ENCODE measurements at places on chromosomes 3 and 15. TPM values are rescaled to one million over a fixed set of nuclear protein-coding genes. Genes with fewer than 3 reads are reported as not detected.

DNA sequence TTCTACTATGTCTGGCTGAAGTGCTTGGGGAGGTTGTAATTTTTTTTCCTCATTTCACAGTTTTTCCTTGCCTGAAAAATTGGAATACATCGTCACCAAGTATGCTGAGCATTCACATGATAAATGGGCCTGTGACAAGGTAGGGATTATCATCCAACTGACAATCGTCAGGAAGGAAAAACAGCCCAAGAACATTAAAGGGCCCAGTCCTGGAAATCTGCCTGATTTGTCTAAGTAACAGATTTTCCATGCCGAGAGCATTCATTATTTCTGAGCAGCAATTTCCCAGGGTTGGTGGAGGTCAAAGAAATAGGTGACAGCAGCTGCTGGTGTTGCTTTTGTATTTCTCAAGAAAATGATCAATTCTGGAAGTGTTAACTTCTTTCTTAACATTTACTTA is 226.0 kb upstream of the CHRM5 start:
- no peak for DNase-seq

Gene TGM5
- not detected for total RNA-seq

Gene GCHFR
- total RNA-seq = 4.6 TPM

- no peak for DNase-seq
Observed at GRCh38 chr3:65572175-65572777, 466.4 kb downstream of the MAGI1 start.

- DNase-seq = no peak
Observed at GRCh38 chr3:128605091-128606046, 45.2 kb downstream of the RPN1 start.

- no peak for DNase-seq
Observed at GRCh38 chr3:65720989-65721737, 317.6 kb downstream of the MAGI1 start.

DNA sequence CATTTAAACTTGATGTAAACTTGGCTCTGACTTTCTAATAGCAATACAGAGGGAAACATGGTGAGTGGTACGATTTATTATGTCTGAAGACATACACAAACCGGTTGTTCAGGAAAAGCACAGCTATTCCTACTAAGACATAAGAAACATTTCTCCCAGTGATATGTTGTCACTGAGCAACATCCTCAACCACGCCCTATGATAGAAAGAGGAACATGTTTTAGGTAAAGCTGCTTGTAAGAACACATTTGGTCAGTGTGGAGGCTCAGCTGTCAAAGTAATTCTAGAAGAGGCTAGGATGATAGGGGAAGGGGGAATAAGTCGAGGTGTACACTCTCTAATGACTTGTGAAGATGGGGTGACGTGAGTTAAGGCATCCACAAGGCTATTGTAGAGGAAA is 42.7 kb upstream of the B3GNT5 start:
- DNase-seq = no peak

Gene FAM43A
- total RNA-seq = 33.5 TPM

DNA sequence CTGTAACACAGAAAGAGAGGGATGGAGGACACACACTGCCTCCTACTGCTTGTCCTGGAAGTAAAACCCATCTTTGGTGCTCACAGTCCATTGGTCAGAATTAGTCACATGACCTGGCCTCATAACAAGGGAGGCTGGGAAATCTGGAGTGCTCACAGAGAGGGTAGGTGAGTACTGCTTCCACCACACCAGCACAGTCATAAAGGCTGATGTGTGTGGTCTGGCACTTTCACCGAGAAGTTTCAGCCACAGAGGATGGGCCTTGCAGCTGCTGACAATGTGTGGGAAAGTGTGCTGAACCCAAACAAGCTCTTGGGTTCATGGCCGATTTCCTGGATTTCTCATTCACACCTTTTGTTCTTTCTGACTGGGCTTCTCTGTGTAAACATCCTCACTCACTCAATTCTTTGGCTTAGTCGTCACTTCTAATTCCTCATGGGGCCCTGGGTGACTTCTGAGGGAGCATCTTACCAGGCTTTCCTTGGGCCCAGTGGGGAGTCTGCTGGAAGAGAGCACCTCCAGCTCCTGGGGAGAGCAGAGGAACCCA is 100.7 kb downstream of the ASB7 start:
- DNase-seq = peak; percentile 19

GRCh38 chr3:150545419-150546225 is 674 bp downstream of the SERP1 start:
- DNase-seq = no peak

- DNase-seq = no peak
Observed at GRCh38 chr3:189822726-189823125, 191.5 kb downstream of the TP63 start.

Gene APPL1
- total RNA-seq = 25.9 TPM

GRCh38 chr3:71104556-71104955 is 479.0 kb downstream of the FOXP1 start:
- no peak for DNase-seq

GRCh38 chr3:143170676-143171075 is 51.1 kb downstream of the CHST2 start:
- DNase-seq = no peak

DNA sequence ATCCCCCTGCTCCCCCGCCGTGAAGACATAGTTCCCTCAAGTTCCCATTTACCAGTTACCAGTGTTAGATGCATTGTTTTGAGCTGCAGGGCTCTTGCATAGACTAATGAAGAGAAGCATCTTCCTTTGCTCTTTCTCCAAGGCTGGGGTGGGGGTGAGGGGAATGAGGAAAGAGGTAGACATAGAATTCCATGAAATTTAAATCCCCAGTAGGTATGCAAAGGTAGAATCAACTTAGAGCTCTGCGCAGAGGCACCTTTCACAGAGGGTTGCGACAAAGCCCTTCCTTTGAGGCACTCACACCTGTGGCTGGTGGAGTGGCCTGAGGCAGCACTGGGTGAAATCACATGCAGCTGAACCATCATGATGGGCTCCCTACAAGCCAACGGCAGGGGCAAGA is 101.3 kb downstream of the WDR76 start:
- no peak for DNase-seq

Gene APBA2
- total RNA-seq = 33.1 TPM

Gene CHL1
- not detected for total RNA-seq

- no peak for DNase-seq
Observed at GRCh38 chr3:50269460-50269859, 513 bp downstream of the SEMA3B start.

DNA sequence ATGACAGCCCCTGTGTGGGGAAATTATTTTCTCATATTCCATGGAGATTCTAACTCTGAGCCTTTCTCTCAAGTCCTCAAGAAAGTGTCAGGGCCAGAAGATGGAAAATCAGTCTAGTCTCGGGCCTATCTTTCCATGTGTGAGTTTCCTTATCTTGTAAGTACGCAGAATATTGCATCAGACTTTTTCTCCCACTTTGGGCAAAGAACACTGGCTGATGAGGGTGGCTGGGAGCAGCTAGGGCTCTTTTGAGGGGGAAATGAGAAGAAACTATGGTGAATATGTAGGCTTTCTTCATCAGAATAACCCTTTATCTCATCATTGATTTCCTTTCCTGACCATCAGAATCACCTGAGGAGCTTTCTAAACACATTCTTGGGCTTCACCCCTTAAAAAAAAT is 264.0 kb downstream of the CLSTN2 start:
- no peak for DNase-seq

Gene CD80
- total RNA-seq = not detected

Gene TMA7
- total RNA-seq = 326 TPM

GRCh38 chr3:146845361-146845760 is 240.2 kb upstream of the PLSCR5 start:
- DNase-seq = no peak

- DNase-seq = no peak
Observed at GRCh38 chr15:55494931-55495330, 13.1 kb downstream of the DNAAF4 start.

DNA sequence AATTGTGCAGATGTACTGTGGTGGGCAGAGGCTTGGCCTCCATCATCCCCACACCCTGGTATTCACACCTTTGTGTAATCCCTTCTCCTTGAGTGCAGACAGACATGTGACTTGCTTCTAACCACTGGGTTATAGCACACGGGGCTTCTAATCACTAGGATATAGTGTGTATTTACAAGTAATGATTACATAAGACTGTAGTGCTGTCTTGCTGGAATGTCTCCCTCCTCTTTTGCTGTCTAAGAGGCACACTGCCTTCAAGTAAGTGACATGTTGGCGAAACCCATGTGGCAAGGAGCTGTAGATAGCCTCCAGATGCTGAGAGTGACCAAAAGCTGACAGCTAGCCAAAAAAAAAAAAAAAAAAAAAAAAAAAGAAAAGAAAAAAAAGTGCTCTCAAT is 542.7 kb upstream of the MDFIC2 start:
- no peak for DNase-seq

DNA sequence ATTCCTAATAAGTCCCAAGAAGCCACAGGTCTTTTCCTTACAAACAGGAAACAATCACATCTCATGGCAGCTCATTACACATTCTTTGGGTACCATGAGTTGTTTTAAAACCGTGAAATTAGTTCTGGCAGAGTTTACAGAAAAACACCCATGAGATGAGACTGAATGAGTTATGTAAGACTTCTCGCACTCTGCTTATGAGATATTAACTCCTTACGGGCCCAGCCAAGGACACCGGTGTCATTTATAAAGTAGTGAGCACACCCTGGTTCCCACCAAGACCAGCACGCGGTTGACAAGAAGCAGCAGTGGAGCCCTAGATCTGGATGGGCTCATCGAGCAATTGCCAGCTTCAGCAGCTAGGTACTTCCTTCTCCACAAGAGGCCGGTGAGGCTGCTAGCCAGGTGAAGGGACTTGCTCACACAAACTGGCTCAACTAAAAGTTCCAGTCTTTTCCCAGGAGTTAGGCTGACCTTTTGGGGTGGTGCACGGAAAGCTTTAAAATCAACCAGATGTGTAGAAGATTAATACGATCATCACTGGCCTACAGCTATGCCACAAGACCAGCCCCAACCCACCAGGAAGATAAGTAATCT is 318.6 kb upstream of the ICE2 start:
- no peak for DNase-seq

GRCh38 chr3:114861666-114862065 is 285.4 kb downstream of the ZBTB20 start:
- DNase-seq = no peak

DNA sequence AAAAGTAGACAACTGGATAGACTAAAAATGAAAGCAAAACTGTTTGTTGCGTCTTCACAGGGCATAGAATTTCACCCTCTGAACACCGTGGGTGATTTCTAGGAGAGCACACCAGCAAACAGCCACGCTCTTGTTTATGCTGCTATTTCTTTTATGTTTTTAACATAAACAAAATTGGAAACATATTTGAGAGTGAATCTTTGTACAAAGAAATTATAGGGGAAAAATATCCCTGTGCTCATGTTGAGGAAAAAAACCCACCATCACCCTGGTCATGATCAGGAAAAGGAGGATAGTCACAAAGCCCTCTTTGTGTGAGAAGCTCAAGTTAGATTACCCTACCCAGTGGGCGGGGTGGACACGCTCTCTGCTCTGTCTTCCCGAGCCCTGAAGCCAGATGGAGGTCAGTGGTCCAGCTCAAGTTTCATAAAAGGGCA is 313.3 kb downstream of the SATB1 start:
- no peak for DNase-seq

DNA sequence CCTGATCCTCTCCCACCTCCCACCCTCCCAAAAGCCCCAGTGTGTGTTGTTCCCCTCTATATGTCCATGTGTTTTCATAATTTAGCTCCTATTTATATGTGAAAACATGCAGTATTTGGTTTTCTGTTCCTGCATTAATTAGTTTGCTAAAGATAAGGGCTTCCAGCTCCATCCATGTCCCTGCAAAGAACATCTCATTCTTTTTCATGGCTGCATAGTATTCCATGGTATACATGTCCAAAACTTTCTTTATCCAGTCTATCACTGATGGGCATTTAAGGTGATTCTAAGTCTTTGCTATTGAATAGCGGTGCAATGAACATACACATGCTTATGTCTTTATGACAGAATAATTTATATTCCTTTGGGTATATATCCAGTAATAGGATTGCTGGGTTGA is 53.4 kb downstream of the DCBLD2 start:
- DNase-seq = no peak

Gene CPLX3
- not detected for total RNA-seq

DNA sequence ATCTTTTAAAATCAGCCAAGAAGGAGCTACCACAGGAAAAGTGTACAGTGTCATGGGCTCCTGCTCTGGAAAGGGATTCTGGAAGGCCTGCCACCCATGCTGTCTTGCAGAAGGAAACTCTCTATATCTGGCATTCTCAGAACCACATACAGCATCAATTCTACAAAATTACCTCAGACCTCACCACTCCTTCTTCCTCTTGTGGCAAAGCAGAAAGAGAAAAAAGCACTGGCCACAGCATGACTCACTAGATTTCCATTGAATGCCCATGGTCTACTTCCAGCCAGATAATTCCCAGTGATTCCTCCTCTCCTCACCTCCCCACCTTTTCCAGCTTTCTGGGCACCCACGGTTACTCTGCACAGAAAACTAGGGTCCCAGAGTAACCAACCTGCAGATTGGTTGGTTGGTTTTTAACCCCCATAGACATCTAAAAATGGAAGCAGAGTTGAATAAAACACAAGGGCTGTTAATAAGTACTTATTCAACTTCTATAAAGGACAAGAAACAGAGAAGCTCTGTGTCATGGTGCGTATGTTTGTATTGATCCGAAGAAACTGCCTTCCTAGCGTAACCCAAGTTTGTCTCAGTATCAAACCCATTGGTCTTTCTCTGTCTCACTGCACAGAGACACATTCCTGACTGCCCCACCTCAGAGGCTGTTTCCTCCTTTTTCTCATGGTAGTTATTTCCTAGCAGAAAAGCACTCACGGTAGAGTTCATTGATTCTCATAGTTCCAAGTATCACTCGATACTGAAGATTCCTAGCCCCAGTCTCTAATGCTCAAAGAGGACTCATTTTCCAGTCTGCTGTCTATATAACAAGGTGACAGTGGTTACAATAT is 67.7 kb downstream of the LDHAL6B start:
- no peak for DNase-seq

Gene GNB4
- total RNA-seq = 66.9 TPM

GRCh38 chr3:12473511-12473910 is 10.8 kb upstream of the TSEN2 start:
- DNase-seq = no peak

Gene TRPM1
- not detected for total RNA-seq

DNA sequence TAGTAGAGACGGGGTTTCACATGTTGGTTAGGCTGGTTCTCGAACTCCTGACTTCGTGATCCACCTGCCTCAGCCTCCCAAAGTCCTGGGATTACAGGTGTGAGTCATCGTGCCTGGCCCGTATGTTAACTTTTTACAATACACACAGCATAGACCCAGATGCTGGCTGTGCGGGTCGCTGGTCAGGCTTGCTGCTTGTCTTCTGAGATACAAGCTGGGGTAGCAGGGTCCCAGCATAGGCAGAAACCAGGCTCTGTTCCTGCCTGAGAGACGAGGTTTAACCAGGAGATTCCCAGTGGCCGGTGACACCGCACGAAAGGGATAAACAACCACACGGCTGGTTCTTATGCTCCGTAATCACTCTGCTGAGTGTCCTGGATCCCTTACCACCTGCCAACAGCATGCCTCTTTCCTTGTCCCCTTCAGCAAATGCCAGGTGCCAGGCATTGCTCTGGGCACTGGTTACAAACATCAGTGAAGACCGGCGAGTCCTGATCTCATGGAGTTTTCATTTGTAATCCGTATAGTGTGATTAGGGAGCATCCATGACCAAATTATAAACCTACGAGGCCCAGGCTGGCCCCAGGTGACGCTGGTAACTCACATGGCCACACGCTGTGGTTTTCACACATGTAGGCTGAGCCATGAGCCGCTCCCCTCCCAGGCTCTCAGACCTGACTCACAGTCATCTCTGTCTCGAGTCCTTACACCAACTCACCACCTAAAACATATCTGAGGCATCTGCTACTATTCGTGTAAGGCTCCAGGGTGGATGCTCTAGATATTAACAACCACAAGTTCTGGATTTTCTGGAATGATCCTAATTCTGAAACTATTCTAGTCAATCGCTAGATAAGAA is 125.7 kb downstream of the PDZRN3 start:
- no peak for DNase-seq

Measured in endothelial cell (in vitro differentiated cells).